Temporal lobe (tissue), 4 donors: ENCODE measurements at places on chromosomes 3 and 15. TPM values are rescaled to one million over a fixed set of nuclear protein-coding genes. Genes with fewer than 3 reads are reported as not detected.

Gene MRPS11
- 15.5 TPM for total RNA-seq

Gene EXD1
- total RNA-seq, result 0.25 TPM

Gene LRRC57
- total RNA-seq, result 16.0 TPM

Gene CHRFAM7A
- total RNA-seq, result 2.7 TPM

Gene PP2D1
- total RNA-seq, result not detected

Gene TUSC7
- 0.25 TPM for total RNA-seq

Gene MYZAP
- total RNA-seq, result 0.25 TPM

Gene MGLL
- total RNA-seq, result 35.7 TPM

Gene CKMT1A
- total RNA-seq, result 4.7 TPM

Gene SLC25A26
- total RNA-seq, result 17.7 TPM

Gene ZNF621
- 12.5 TPM for total RNA-seq

Gene IL17RE
- total RNA-seq, result 0.49 TPM

Gene UNC45A
- 26.1 TPM for total RNA-seq
